Activated CD4-positive, alpha-beta T cell treated with anti-CD3 and anti-CD28 coated beads, Interleukin-2, amount 10 ng/mL, durations not matched to agents 24 days and 14 days (primary cell): ENCODE measurements at places on chromosomes 6 and 20. TPM values are rescaled to one million over a fixed set of nuclear protein-coding genes. Genes with fewer than 3 reads are reported as not detected.

PTGIS gene
- total RNA-seq = 51.7 and 57.6 TPM in 2 replicates

C6orf15 gene
- not detected in 2 replicates for total RNA-seq

TIAM2 gene
- total RNA-seq = 86.9 and 91.9 TPM in 2 replicates

STX11 gene
- total RNA-seq = 15.5 and 15.6 TPM in 2 replicates

WDR27 gene
- 29.0 and 33.3 TPM in 2 replicates for total RNA-seq

- DNase-seq = no peak
Observed at GRCh38 chr20:57936636-57937385, 227.0 kb upstream of the PMEPA1 start.

- DNase-seq = no peak
Observed at GRCh38 chr20:32661820-32662528, 11.8 kb downstream of the C20orf203 start.

- no peak for DNase-seq
Observed at GRCh38 chr6:167095888-167096287, 27.0 kb upstream of the CCR6 start.

DNA sequence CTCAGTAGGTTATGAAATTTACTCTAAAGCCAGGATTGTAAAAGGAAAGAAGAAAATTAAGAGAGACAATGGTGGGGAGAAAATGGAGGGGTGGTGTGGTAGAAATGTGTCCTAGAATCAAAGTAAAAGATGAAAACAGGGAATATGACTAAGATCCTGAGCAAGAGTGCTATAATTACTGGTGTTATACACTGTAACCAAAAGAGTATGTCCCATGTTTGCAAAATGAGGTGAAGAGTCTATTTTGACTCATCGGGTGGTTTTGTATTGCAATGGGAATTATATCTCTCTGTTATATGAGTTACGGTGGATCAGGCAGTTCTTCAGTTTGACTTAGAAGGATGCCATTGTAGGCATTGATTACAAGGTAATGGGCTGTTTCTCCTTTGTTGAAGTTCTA is 8.5 kb downstream of the L3MBTL3 start:
- no peak for DNase-seq

- peak; percentile 82 for DNase-seq
Observed at GRCh38 chr20:51639206-51639832, 96.8 kb upstream of the NFATC2 start.

DNA sequence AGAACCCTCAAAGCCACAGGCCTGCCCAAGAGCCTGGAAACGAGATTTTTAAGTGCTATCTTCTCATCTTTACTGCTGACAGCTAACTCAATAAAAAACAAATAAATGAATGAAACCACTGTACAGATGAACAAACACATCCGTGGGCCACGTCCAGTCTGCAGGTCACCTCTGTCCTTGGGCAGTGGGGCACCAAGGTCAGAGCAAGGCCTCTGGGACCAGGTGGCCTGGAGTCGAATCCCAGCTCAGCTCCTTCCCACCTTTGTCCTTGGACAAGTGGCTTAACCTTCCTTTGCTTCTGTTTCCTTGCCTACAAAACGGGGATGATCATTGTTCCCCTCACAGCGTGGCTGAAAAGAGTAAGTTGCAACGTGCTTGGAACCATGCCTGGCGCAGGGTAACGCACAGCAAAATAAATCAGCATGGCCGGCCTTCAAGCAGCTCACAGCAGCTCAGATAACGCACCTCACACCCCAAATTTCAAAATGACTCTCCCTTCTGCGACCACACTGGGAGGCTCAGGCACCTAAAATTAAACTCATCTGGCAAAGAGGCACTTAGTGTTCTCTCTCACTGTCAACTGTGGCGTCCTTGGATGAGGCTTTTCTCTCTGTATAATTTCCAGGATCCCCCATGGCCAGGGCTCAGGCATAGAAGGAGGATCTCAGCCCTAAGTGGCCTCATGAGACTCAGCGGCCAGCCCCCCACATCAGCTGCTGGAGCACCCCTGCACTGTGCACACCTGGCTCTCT is 35.7 kb downstream of the RRBP1 start:
- no peak for DNase-seq

DNA sequence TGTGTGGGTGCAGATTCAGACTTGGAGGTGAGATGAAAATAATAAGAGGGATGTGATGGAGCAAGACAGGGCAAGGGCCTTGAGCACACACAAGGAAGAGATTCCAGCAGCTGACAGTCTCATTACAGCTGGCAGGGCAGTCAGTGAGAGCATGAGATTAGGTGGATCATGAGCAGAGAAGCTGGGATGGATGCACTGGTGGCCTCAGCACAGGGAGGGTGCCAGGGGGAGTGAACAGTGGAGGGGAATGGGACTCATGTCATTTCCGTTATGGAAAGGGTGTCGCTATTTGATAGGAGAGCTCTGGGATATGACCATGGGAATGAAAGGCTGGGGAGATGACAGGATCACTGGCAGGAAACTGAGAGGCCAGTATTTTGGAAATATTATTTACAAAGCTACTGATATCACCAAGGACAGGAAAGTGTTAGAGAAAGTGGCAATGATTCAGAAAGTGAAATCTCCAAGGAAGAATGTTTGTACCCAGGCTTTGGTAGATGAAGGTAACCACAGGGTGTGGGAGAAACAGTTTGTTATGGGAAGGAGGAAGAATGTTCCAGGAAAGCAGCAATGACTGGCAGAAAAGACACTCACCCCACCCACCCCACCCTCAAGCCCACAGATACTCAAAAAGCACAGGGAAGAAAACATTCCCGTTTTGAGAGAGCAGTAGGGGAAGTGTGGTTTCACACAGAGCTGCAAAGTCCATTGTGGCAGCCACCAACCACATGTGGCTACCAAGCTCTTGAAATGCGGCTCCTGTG is 214.7 kb upstream of the PROKR2 start:
- DNase-seq = no peak
